ENCODE measurements at places on chromosomes 1 and 21. TPM values are rescaled to one million over a fixed set of nuclear protein-coding genes. Genes with fewer than 3 reads are reported as not detected.

- no peak for DNase-seq
These were observed 70.7 kb downstream of the C1orf21 start for GRCh38 chr1:184457500-184457899.

GRCh38 chr21:36923270-36923669, 43.2 kb downstream of the HLCS start:
- DNase-seq, result no peak

- no peak for DNase-seq
These were observed 5.1 kb downstream of the CLCNKB start for GRCh38 chr1:16048573-16049189.

DNA sequence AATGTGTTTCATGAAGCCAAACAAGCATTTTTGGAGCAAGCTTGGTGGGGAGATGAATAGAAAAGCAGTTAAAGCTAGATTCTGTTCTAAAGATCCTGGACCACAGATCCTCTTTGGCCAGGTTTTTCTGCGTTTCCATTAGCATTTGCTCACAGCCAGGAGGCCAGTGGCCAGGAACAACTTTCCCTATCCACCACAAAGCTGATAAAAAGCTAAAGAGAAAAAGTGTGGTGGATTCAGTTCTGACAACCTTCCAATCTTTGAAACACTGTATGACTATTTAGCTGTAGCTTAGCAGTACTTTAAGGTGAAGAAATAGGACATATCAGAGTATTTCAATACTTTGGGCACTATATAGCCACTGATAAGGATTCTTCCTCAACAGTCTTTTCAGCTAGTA, 3.0 kb upstream of the NEK7 start:
- DNase-seq, result no peak

DNA sequence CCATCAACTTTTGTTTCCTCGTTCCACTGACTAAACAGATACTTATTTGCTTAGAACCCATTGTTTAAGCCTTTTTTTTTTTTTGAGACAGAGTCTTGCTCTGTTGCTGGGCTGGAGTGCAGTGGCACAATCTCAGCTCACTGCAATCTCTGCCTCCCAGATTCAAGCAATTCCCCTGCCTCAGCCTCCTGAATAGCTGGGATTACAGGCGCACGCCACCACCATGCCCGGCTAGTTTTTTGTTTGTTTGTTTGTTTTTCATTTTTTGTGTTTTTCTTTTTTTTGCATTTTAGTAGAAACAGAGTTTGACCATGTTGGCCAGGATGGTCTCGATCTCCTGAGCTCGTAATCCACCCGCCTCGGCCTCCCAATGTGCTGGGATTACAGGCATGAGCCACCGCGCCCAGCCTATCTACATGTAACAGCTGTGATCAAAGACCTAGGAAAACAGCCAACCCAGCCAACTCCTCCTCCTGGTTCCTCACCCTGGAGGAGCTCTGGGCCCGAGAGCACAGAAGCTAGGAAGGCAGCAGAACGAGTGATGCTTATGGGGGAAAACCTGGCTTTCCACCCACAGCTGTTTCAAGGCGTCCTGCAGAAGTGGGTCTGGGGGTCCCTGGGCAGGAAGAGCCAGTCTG, 32.9 kb downstream of the KCNN3 start:
- DNase-seq, result no peak

DNA sequence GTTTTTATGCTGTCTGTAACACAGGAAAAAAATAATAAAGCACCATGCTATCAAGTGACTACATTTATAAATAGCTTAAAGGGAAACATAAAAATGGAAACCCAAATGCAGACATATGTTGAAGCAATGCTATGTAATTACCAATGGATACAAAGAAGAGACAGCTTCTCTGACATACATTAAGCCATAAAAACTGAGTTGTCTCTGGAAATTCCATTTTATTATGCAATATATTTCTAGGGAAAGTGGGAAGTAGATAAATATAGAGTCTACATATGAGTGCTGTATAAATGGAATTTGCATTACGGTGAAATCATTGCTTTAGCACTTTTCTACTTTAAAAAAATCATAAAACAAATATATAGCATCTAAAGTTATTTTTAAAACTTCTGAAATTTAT, 135.2 kb upstream of the COL11A1 start:
- DNase-seq, result no peak

GRCh38 chr1:241022366-241022765, 334.6 kb downstream of the RGS7 start:
- DNase-seq, result no peak

DNA sequence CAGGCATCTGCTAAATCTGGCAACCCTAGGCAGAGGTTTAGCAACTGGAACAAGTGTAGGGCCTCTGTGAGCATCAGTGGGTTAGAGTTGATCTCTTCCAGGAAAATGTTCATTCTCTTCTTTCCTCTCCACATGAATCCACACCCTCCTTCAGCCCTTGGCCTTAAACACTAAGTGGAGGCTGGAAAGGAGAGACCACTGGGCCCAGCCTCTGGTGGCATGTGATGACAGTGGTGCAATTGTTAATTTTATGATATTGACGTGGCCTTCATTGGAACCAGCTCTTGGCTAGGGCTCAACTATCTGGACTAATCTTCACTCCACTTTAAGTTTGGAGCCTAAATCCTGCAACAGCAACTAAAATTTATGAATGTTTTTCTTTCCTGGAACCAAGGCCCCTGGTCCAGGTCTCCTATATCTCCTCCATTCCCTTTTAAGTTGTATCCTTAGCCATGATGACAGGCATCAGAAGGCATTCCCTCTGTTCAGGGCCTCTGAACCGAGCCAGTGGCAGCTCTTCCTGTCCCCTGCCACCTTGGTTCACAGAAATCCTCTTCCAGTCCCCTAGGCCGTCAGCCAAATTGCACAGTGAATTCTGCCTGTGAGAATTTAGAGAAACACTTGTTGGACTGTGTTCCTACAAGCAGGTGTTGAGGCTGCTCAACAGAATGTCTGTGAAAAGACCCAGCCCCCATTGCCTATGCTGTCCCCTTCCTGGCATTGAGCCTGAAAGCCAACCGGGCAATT, 132.2 kb downstream of the PSMG1 start:
- DNase-seq, result no peak

DNA sequence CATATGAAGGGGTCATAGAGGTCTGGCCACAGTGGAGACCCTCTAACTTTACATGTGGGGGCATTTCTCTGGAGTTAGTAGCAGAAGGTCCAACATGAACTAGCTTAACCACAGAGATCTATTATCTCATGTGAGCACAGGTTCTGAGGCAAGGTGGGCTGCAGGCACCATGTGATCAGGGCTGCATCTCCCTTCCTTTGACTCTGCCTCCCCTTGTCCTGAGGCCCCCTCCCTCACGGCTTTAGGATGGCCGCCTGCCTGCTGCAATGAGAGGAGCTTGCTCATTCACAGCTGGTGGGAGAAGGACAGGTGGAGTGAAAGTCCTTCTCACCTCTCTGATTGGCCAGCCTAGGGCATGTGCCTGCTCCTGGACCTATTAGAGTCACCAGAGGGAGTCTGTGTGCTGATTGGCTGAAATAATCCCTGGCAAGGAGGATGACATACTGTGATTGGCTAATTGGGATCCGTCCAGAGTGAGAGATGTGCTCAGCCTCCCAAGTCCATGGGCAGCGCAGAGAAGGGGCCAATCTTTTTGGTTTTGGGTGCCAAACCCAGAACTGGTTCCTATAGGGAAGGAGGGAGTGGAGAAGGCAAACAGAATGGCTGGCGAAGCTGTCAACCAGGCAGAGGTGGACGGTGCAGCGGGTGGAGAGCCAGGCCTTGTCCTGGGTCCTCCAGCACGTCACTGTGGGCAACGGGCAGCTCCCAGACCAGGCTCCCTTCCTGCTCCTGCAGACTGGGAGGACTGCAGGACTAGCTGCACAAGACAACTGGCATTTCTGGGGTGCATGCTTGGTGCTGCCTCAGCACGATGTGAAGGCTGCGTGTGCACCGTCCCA, 39.4 kb upstream of the C1orf174 start:
- DNase-seq, result no peak

GRCh38 chr1:78640462-78640861, 9.2 kb upstream of the IFI44 start:
- no peak for DNase-seq

DNA sequence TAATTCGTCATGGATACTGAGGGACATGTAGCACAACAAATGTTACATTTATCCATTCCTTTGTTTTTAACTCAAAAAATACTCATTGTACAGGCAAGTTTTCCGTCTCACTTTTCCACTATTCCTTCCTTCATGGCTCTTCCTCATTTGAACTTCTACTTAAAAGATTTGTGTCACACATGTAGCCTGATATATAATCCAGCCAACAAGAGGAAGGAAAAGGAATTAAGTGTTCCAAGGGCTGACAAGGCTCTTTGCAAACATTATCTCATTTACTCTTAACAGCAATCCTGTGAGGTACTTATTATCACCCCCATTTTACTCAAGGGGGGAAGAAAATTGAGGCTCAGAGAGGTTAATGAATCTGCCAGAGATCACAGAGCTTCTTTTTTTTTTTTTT, 22.9 kb downstream of the CD244 start:
- no peak for DNase-seq

DNA sequence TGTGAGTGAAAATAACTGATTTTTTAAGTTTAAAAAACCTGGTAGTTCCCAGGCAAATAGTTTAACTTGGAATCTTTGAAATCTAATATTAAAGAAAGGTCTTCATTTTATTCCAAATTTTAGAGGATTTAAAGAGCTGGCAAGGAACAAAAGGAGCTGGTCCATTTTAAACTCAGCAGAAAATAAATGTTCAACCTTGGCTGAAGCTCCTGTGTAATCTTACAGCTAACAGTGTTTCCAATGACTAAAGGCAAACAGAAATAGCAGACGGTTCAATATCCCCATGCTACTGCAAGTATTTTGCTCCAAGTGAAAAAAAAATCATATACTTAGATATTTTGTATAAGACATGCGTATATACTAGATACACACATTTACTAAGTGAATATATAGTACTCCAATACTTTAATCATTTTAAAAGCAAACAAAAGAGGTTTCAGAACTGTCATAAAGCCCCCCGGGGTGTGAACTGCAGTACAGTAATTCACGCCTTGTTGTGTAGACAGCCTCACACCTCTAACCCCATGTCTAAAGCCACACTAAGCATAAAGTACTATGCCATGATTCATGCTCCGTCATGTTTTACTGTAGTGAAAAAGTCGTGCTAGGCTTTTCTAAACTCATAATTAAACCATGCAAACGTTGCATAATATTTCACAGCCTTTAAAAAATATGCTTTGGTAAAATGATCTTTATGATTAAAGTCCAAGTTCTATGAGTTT, 132.2 kb downstream of the CLIC6 start:
- DNase-seq, result no peak

DNA sequence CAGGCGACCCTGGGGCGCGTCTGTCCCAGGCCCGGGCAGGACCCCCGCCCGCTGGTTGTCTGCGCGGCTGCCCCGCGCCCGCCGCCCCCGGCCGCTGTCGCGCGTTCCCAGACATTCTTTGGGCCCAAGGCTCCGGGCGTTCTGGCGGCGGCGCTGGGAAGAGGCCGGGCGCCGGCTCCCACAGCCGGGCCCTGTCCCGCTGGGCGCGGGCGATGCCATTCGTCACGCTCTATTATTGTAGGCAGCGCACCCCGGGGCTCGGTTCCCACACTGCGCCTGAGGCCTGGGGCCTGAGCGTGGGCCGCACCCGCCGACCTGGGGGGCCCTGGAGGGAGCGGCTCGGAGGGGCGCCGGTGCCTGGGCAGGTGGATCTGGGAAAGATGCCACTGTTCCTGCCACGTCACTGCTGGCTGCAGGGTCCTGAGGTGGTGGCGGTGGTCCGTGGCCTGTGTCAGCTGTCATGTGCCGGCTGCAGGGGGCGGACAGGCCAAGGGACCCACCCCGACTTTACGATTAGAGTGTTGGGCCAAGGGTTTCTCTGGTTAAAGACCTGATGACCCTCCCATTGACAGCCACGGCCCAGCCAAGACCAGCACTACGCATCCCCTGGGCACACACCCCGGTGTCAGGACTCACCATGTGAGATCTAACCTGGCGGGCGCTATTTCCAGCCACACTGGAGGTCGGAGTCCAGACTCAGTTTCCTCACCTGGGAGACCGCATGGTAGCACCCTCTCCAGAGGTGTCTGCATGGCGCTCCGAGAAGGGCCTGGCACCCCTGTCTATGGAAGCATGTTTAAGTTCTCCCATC, 55.1 kb upstream of the ADARB1 start:
- no peak for DNase-seq

DNA sequence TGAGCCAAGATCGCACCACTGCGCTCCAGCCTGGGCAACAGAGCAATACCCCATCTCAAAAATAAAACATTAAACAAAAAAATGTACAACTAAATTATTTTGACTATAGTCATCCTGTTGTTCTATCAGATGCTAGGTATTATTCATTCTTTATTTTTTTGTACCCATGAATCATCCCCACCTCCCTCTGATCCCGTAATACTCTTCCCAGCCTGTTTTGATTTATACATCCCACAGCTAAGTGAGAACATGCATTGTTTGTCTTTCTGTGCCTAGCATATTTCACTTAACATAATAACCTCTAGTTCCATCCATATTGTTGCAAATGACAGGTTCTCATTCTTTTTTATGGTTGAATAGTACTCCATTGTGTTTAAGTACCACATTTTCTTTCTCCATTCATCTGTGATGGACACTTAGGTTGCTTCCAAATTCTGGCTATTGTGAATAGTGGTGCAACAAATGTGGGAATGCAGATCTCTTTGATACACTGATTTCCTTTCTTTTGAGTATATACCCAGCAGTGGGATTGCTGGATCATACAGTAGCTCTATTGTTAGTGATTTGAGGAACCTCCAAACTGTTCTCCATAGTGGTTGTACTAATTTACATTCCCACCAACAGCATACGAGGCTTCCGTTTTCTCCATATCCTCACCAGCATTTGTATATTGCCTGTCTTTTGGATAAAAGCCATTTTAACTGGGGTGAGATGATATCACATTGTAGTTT, 84.4 kb downstream of the MACF1 start:
- DNase-seq, result no peak

- DNase-seq, result no peak
These were observed 32.4 kb upstream of the MGST3 start for GRCh38 chr1:165598676-165599059.

DNA sequence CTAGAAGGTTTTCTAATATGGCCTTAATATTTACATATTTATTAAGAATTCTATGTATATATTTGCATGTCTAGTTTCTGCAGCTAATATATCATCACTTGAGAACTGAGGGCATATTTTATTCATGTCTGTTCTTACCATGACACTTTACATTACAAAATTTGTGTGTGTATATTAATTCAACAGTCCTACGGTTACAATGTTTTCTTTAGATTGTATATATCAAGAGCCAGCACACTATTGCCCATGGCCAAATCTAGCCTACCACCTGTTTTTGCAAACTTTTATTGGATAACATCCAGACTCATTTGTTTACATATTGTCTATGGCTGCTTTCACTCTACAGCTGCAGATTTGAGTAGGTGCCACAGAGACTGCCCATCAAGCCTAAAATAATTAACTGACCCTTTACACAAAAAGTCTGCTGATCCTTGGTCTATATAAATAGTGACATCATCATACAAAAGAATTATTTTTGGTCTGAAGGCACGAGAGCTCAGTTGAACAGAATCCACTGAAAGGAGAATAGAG, 577.4 kb upstream of the PBX1 start:
- DNase-seq, result no peak

GRCh38 chr1:165562571-165562970, 18.8 kb downstream of the LRRC52 start:
- no peak for DNase-seq

MR1 gene
- 41.2 TPM for total RNA-seq

CLCNKA gene
- total RNA-seq, result not detected

KANK4 gene
- not detected for total RNA-seq

GJB4 gene
- not detected for total RNA-seq

C1orf185 gene
- total RNA-seq, result not detected

TCHHL1 gene
- not detected for total RNA-seq

PLA2G2C gene
- total RNA-seq, result not detected

HSPB7 gene
- total RNA-seq, result not detected

CHI3L2 gene
- total RNA-seq, result 6.7 TPM

Data from activated CD8-positive, alpha-beta memory T cell treated with anti-CD3 and anti-CD28 coated beads, Interleukin-2, amount 10 ng/mL, durations not matched to agents 7 days and 5 days (primary cell).